ENCODE measurements at places on chromosomes 16 and 17.

DNA sequence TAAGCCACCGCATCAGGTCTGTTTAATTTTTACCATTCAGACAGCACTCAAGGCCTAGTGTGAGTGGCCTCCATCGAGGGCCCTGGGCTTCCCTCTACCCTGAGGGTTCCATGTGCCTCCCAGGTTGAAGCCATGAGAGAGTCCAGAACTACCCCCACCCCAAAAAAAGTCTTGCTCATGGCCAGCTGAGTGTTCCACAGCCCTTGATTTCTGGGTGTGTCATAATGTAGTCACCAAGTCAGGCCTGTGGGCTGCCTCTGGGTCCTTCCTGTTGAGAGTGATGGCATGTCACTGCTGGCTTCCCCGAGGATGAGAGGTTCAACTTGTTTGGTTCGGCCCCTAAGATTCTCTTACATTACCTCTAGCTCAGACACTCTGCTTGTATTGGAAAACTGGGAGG lies 100.6 kb downstream of the PITPNC1 start:
- no peak for DNase-seq

DNA sequence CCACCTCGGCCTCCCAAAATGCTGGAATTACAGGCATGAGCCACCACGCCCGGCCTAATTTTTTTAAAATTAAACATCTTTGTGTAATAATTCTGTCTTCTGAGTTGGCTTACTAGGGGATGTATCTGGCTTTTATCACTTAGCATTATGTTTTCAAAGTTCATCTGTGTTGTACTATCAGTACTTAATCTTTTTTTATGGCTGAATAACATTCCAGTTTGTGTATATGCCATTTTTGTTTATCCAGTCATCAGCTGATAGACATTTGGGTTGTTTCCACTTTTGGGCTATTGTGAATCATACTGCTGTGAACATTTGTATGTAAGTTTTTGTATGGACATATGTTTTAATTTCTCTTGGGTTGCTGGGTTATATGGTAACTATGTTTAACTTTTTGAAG lies 69.0 kb downstream of the CHD9 start:
- no peak for DNase-seq

- DNase-seq, result no peak
These were observed 22.1 kb downstream of the PMFBP1 start for GRCh38 chr16:72149676-72150464.

DNA sequence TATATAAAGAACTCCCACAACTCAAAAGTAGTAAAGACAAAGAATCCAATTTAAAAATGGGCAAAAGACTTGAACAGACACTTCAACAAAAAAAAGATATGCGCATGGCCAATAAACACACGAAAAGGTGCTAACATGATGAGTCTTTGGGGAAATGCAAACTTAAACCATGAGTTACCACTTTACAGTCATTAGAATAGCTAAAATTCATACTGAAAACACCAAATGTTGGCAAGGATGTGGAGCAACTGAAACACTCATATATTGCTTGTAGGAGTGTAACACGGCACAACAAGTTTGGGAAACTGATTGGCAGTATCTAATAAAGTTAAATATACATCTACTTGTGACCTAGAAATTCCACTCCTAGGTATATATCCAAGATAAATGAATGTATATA lies 3.0 kb upstream of the PIK3R5 start:
- no peak for DNase-seq

- no peak for DNase-seq
These were observed 19.3 kb downstream of the AIPL1 start for GRCh38 chr17:6415616-6416015.

DNA sequence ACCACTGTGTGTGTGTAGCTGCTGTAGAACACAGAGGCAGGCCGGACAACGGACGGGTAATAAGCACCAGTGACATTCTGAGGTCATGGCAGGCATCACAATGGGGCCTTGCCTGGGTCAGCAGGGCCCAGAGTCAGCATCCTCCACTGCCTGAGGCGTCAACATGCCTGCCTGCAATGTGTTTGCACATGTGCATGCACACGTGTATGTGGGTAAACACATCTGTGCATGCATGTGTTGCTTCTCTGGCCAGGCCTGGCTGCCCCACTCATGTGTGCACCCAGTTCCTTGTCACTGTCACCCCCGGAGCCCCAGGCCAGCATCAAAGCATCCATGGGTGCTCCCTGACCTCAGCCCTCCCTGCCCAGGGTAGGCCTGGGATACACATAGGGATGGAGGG lies 43.3 kb downstream of the LGALS9 start:
- no peak for DNase-seq

DNA sequence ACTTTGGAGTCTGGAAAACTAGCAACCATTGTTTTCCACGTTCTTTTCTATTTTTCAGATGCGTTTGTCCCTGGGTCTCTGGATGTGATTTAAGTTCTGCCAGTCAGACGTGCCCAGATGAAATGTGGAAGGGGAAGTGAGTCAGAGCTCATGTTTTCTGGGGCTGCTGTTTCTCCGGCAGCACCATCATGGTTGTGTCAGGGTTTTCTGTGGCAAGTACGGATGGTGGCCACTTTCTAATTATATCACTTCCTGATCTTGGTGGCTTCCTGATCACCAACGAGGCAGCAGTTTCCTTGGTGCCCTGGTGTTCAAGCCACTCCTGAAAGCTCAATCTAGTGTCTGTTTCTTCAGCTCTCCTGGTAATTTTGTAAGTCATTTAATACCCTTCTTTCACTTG lies 31.4 kb upstream of the PMFBP1 start:
- no peak for DNase-seq

DNA sequence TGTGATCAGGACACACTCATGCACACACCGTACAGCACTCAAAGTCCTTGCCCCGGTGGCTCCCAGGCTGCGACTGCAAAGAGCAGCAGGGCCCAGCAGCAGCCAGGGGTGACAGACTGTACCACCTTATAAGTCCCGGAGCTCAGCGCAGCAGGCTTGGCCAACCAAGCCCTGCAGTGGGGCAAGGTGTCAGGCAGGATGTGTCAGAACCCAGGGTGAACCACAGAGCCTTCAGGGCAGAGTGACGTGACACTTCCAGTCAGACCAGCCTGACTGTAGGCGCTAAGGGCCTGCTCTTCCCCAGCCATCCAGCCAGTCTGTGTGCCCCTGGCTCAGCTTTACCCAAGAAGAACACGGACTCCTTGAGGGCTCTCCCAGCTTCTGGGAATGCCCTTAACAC lies 204.1 kb downstream of the COPRS start:
- DNase-seq, result no peak

DNA sequence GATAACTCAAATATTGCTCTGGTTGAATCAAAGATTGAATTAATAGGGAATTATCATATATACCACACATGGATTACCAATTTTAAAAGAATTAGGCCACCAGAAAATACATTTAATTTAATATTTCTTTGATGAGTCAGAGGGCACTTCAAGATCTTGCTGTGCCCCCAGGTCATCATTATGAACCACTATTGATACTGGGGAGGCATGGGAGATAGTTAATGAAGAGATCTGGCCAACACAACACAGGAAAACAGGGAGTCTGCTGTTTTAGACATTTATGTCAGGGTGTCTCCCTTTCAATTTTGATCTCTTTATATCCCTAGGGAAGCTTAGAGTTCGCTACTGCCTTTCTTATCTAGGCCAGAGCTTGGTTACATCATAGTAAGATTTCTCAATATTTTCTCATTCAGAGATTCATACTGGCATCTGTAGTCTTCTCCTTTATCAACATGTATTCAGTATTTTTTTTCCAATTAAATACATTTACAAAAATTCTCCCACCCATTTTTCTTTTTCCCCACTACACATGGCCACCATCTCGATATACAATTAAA lies 158.3 kb upstream of the ZFHX3 start:
- no peak for DNase-seq

GRCh38 chr16:67477960-67478554 lies 2.9 kb downstream of the ATP6V0D1 start:
- DNase-seq, result no peak
